Fibroblast of skin of scalp (primary cell): ENCODE measurements at places on chromosomes 3 and 15.

- DNase-seq = peak; percentile 79
Observed at GRCh38 chr15:85407421-85408269, 27.2 kb downstream of the AKAP13 start.

GRCh38 chr3:150703299-150703755 is 393 bp downstream of the ERICH6 start:
- no peak for DNase-seq

DNA sequence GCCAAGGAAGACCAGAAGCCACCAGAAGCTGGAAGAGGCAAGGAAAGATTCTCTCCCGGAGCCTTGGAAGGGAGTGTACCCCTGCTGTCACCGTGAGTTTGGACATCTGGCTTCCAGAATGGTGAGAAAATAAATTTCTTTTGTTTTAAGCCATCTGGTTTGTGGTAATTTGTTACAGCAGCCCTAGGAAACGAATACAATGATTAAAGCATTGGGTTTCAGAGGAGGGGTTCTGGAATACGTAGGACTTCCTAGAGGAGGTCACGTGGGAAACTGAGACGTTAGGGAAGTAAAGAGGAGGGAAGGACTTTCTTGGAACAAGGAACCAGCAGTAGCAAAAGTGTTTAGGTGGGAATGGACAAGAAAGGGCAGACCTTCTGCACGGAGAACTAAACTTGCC is 377.7 kb downstream of the IL20RB start:
- DNase-seq = no peak

DNA sequence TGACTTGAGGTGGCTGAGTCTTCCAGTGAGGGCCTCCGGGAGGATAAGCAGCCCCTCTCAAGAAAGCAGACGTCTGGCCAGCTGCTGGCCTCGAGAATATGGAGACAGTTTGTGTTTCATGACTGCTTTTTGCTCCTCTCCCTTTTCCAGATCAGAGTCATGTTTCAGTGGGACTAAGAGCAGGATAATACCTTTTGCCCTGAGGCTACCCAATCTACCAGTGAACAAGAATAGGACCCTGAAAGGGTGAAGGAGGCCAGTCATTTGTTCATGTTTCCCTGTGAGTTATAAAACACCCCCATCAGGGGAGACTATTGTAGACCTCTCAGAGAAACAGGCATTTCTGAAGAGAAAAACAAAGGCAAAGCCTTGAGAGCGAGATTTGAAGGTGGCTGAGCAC is 137.4 kb downstream of the RYR3 start:
- no peak for DNase-seq

- DNase-seq = peak; percentile 16
Observed at GRCh38 chr3:146682171-146682570, 77.0 kb upstream of the PLSCR5 start.

GRCh38 chr15:66142285-66142684 is 111.3 kb downstream of the MEGF11 start:
- no peak for DNase-seq
